NCI-H2107 (cell line): ENCODE measurements at places on chromosomes 5 and 9.

- no peak for DNase-seq
Observed at GRCh38 chr9:114177423-114178064, 22.2 kb downstream of the COL27A1 start.

DNA sequence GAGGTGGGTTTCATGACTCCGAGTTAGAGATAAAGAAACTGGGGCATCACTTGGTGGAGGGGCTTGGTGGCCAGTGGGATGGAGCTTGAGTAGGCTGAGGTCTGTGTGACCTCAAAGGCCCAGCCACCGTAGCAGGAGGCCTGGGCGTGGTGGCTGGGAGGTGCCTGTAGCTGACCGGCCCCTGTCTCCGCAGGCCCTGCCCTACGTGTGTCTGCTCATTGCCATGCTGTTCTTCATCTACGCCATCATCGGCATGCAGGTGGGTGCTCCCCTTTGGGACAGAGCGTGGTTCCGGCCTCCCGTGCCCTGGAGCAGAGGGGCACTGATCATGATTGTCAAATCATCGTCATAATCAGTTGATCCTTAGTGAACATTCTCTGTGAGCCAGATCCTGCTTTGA is 196.2 kb downstream of the CACNA1B start:
- no peak for DNase-seq

DNA sequence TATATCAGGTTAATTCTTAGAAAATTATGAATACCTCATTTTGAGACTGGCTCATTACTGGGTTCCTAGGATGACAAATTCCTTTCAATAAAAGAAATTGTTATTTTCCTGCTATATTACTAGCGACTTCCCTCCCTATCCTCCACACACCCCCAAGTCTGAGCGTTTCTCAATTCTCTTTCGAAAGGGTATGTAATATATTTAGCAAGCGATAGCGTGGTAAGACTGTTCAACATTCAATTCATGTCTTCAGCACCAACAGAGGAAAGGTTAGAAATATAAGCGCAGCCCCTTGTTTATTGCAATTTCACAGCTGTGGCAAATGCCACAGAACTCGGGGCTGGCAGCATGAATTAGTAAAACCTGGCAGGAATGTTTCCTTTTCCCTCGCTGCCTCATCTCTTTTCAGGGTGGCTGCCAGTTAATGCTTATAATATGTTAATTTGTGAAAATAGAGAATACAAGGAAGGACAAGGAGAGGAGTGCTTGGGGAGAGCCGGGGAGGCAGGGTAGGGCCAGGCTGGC is 152.7 kb upstream of the TBCA start:
- no peak for DNase-seq

- DNase-seq, result no peak
Observed at GRCh38 chr5:40306869-40307487, 372.7 kb upstream of the PTGER4 start.

DNA sequence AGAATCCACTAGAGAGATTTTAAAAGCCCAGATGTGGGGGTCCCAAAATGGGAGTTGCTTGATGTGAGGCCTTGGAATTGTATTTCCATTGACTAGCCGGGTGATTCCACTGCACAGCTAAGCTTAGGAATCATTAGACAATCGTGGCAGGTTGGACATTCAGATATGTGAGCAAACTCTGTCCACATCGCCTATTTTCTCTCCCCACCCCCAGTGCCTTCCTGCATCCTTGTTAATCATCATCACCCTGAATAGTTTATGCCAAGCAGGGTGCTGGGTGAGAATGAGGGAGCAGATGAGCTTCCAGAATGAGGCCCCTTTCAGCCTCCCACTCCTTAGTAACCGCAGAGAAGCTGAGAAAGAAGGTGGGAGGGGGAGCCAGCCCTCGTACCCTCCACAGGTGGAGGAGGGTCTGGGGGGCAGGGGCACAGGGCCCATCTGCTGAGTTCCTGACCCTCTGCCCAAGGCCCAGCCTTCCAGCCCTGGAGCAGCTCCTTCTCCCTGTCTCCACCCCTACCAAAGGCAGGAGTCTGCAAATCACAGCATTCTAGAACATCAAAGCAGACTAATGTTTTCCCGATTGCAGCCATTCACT is 7.7 kb upstream of the TCOF1 start:
- no peak for DNase-seq

GRCh38 chr5:15500325-15501001 is 483 bp downstream of the FBXL7 start:
- DNase-seq, result no peak

GRCh38 chr9:83034587-83034986 is 28.4 kb downstream of the RASEF start:
- DNase-seq, result no peak

DNA sequence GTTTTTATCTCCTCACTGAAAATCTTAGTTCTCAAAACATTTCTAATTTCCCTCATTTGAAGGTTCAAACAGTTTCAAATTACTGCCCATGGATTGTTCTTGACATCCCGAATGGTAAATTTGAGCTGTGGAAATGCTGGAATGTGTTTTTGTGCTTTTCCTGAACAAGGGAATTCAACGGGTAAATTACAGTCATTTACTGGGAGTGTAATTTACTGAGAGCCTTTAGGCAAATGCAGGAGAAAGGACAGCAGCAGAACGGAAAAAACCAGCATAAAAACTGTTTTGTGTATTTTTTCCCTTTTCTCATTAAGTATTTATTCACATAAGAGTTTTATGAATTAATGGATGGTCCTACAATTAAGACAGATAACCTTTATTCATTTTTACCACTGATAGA is 139.2 kb downstream of the PBX3 start:
- no peak for DNase-seq

DNA sequence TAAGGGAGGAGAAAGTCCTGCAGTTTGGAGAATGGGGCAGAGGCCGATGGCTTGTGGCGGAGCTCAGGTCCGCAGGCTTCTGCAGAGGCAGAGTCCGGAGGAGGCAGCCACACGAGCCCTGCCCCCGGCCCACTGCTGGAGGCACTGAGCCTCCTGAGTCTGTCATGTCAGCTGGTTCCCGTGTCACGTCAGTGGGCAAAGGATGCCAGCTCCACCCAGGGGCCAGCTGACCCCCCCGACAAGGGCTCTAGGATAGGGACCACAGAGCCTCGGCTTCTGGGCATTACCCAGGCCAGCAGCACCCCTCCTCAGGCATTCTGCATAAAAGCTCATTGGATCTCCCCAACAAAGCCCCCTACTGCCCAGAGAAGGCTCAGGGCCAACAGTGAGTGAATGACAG is 8.5 kb downstream of the SH3PXD2B start:
- no peak for DNase-seq

- no peak for DNase-seq
Observed at GRCh38 chr5:123286891-123287290, 136.3 kb downstream of the CEP120 start.

DNA sequence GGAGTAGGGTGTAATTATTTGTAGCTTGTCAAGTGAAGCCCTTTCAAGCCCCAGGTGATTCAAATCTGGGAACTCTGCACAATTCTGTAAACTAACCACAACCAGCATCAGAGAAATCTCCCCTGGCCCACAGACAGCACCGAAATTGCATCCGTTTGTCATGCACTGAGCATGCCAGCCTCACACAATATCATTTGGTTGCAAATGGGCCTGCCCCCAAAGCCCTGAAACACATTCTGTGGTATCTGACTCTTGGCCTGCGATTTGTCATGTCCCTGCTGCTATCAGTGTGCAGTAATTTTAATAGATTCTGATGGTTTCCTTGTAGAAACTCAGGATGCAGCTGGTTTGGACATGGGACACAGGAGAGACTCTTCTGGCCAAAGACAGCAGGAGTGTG is 35.3 kb downstream of the SNX24 start:
- DNase-seq, result no peak

DNA sequence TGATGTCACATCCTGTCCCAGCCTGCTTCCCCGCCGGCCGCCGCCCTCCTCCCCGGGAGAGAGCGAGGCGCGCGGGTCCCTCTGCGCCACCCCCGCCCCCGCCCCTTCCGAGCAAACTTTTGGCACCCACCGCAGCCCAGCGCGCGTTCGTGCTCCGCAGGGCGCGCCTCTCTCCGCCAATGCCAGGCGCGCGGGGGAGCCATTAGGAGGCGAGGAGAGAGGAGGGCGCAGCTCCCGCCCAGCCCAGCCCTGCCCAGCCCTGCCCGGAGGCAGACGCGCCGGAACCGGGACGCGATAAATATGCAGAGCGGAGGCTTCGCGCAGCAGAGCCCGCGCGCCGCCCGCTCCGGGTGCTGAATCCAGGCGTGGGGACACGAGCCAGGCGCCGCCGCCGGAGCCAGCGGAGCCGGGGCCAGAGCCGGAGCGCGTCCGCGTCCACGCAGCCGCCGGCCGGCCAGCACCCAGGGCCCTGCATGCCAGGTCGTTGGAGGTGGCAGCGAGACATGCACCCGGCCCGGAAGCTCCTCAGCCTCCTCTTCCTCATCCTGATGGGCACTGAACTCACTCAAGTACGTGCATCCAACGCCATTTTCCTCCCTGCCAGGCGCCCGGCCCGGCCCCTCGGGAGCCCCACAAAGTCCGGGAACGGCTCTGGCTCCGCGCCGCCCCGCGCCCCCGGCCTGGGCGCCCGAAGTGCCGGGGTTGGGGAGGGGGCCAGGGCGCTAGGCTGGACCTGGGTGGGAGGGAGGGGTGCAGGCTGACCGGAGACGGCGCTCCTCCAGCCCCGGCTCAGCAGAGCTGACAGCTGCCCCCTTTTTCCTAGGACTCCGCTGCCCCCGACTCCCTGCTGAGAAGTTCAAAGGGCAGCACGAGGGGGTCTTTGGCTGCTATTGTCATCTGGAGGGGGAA is 12.0 kb upstream of the OLFM1 start:
- no peak for DNase-seq

- DNase-seq, result peak; percentile 17
Observed at GRCh38 chr9:108885643-108886348, 23.7 kb downstream of the ACTL7A start.

DNA sequence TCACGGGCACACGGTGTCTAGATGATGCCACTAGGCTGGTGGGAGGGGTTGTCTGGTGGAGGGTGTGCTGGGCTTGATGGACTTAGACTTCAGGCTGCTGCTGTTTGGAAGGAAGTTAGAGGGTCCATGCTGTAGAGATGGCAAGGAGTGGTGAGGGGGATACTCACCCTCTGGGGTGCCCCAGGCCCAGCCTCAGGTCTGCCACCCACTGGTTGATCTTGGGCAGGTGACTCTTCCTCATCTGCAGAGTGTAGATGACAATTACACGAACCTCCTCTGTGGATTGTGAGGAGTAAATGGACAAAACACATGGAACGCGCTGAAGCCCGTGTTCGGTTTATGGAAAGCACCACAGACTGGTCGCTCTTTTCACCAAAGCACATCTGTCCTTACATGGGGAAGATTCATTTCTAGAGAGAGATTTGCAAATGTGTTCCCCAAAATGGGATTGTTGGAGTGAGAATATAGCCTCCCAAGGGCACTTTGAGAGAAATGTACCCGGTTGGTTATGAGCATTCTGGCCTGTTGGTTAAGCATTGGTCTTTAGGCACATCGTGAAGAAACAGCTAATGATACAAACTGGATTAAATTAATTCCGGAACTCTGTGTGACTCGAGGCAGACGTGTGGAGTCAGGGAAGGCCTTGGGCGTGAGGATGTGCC is 58.2 kb downstream of the ZNF618 start:
- no peak for DNase-seq

DNA sequence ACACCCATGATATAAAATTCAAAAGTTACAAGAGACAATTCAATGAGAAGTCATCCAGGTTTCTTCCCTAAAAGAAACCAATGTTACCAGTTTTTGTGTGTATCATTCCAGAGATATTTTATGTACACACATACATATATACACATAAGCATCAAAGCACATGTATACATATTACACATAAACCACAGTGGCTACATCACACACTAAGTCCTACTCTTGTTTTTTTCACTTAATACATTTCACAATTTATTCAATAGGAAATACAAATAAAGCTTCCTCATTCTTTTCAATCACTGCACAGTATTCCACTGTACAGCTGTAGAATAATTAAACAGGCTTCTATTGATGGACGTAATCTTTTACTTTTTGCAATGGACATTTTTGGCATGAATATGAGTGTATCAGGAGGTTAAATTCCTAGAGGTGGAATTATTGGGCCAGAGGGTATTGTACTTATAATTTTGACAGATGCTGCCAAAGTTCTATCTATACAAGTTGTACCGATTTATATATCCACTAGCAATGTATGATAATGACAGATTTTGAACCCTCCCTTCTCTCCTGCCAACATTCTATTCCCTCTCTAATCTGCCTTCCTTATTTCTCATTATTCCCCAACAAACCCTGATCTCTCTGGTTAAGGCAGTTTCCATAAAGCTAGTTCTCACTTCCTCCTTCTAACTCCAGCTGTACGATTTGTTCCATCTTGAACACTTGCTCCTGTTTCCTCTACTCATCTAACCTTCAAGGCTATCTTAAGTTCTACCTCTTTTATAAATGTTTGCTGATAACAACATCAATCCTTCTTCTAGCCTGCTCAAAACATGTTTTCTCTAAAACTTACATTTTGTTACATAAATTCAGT is 35.2 kb downstream of the MRPS27 start:
- no peak for DNase-seq

- no peak for DNase-seq
Observed at GRCh38 chr9:112301420-112301819, 32.0 kb downstream of the PTBP3 start.

DNA sequence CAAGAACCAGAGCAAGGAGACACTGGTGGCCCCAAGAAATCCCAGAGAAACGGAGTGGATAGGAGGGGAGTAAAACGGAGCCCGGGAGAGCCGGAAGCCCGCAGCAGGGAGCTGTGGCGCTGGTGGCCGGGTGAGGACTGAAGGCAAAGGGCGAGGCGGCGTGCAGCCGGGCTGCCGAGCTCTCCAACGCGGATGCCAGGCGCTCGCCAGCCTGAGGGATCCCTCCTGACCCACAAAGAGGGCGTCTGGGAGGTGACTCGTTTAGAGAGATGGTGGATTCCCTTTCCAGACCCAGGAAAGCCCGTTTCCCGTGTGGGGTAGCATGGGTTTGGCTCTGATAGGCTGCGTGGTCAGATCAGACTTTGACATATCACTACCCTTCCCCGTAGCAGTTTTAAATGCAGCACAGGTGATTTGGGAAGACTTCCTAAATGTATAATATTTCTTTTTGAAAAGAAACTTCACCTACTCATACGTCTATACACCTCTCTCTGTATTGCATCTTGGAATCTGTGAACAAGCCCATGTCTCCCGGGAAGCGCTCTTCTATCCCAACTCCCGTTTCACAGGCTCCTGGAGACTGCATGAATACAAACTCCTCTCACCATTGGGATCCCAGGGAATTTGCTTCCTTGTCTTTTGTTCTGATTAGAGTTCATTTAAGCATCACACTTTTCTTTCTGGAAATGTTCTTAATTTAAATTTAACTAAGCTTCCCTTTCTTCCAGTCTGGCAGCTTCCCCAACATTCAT is 158.1 kb downstream of the C9orf152 start:
- no peak for DNase-seq

DNA sequence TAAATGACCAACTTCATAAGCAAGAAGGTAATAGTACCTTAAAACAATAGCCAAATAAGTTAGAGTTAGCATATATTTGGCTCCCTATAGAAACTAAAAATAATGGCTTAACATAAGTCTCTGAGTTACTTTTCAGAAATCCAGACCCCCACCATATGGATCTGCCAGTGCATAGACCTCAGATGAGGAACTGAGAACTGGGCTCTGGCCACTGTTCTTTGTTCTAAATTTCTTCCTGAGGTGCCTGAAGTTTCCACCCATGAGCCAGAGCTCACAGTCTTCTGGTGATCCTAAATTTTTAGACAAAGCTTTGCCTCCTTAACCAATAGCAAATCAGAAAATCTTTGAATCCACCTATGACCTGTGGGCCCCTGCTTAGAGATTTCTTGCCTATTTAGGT is 250.9 kb downstream of the YTHDC2 start:
- no peak for DNase-seq
